ENCODE measurements at places on chromosomes 5 and 9.

DNA sequence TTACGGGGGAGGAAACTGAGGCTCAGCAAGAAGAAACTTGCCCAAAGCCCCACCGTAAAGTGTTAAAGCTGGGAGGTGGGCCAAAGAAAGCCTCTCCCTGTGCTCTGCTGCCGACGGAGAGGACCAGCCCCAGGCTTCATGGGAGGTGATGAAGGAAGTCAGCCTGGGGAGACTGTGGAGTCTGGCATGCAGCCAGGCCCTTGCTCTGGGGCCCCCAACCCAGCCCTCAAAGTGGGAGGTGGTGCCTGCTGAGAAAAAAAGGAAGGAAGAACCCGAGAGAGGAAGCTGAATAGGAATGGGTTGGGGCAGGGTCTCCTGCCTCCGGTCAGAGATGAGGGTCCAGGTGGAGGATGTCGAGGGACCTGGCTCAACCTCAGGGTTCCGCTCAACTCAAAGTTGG is 3.8 kb downstream of the RNF44 start:
- no peak for DNase-seq

DNA sequence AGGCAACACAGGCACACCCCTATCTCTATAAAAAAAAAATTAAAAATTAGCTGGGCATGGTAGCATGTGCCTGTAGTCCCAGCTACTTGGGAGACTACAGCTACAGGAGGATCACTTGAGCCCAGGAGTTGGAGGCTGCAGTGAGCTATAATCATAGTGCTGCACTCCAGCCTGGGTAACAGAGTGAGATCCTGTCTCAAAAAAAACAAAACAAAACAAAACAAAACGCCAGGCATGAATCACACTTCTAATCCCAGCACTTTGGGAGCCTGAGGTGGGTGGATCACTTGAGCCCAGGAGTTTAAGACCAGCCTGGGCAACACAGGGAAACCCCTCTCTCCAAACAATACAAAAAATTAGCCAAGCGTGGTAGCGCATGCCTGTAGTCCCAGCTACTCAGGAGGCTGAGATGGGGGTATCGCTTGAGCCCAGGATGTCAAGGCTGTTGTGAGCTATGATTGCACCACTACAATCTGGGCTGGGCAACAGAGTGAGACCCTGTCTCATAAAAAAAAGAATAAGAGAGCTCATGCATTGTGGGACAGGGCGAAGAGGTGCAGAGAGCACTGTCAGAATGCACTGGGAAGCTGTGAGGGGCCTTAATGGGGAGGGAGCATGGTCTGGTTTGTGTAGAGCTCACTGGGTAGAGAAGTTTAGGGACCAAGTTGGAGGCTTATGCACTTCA is 8.4 kb upstream of the SAP30L start:
- no peak for DNase-seq

DNA sequence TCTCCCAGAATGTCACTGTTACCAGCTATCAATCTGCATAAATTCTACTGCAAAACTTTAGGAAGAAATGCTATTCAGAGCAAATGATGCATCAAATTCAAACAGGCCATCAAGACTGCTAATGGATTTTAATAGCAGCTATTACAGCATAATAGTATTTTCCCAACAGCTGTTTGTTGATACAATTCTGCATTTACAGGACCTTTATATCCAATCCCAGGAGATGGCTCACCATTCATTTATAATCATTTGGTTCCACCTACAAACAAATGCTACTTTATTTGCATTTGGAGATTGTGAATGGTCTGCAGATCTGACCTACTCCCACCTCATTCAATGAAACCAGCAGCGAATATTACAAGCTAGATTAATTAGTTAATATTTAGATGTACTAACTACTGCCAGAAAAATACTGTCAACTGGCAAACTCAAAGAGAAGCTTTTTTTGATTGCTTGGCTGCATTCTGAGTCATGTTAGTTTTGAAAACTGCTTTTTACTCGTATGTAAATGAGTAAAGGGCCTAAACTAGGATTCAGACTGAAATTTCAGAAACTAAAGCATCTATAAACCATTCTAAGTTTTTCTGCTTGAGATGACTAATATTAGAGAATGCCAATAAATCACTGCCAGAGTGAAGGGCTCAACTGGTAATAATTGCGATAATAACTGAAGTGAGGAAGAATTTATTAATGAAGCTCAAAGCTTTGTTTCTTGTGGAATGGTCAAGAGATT is 7.1 kb upstream of the PCA3 start:
- DNase-seq: no peak

GRCh38 chr9:22214021-22214420 is 204.9 kb upstream of the CDKN2B start:
- DNase-seq: no peak

DNA sequence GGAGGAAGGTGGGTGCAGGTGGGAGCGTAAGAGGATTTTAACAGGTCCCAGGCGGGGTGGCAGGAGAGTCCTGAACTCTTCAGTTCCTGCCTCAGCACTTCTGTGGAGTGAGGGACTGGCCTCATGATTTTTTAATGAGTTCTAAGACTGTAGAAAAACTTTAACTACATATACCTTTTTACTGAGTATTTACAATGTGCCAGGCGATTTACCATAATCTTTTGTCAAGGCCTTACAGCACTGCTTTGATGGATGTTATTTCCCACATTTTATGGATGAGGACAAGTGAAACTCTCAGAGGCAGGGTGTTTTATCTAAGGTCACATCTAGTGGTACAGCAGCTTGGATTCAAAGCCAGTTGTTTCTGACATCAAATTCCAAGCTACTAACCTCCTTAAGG is 99.5 kb downstream of the PJA2 start:
- DNase-seq: no peak

DNA sequence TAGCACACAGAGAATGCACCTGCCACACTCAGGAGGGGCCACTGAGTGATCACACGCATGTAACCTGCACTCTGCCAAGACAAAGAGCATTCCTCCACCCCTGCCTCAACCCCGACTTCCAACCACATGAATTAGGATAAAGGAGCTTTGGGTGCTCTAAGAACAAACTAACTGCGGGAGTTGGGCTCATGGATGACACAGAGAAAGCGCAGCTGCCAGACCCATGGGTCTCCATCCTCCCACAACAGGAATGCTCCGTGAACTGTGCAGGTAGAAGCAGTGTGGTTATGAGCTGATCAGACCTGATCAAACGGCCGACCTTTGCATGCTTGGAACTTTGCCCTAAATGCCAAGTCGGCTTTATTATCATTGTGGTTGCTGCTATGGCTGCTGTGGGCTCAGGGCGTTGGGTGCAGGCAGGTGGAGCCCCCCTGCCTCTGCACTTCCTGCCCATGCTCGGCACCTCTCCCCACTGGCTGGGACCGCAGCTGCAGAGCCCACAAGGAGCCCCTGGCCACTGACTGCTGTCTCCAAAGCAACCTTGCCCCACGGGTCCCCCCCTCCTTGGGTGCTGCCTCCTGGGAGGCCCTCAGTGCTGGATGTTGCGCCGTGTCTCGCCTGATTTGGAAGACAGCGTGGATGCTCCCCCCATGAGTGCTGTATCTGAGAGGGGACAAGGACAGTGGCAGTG is 2.6 kb upstream of the SLC6A3 start:
- DNase-seq: no peak

DNA sequence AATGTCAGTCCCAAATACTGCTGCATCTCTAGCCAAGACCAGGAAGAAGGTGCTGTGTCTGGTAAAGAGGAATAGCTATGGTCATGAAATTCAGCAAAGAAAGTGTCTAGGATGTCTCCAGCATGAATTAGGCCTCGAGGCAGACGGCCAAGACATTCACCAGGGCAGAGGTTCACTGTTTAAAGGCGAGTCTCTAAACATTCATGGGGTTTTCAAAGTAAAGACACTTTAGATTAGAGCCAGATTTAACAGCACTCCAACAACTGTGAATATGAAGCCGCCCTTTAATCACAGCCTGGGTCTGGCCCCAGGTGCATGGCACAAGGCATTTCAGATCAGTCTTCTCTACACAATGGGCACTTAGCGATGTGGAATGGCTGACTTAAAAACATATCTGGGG is 95.0 kb downstream of the ANKH start:
- DNase-seq: no peak

Data from nucleus accumbens (tissue), 56 donors.